ENCODE measurements at places on chromosomes 11 and 22.

DNA sequence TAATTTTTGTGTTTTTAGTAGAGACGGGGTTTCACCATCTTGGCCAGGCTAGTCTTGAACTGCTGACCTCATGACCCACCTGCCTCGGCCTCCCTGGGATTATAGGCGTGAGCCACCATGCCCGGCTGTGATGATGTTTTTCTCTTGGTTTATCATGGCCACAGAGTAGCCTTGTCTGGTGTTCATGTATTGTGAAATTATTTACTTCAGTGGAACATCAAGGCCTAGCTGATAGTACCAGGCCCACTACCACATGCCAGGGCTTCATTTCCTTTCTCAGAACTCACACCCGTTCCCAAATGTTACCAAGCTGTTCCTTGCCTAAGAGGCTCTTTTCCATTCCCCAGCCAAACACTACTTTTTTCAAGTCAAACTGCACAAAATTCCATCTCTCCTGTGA is 6.1 kb upstream of the DDB2 start:
- no peak for DNase-seq

GRCh38 chr22:28246397-28246796 is 327.3 kb upstream of the PITPNB start:
- no peak for DNase-seq

GRCh38 chr11:9982796-9983579 is 311.0 kb downstream of the SBF2 start:
- DNase-seq = no peak

DNA sequence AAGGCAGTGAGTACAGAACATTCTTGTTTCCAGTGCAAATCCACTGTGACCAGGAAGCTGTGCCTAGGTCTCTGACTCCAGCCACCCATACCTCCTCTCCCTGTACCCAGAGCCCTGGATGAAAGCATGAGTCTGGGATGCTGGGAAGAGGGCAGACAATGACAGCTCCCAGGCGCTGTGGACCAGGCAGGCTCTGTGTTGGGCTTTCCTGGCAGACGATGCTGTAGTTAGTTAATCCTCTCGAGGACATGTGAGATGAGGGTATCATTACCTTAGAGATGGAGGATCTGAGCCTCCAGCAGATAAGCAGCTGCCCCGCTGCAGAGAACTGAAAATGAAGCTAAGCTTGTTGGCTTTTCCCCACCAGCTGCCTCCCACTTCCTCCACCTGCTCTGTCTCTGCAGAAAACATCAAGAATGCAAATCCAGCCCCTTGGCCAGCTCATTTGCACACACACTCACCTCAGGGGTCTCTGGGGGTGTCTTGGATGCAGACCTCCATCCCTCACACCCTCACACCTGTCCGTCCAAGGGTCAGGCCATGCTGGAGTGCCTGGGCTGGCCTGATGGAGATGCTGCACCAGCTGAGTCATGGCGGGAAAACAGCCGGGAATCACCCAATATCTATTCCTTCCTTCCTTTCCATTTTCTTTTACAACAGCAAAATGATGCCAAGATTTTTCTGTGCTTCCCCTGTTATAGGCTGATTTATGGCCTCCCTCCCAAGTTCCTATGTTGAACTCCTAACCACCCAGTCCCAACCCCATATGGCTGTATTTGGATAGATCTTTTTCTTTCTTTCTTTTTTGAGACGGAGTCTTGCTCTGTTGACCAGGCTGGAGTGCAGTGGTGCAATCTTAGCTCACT is 94.9 kb upstream of the SEPTIN5 start:
- DNase-seq = peak; percentile 43

GRCh38 chr11:120712881-120713280 is 201.3 kb downstream of the GRIK4 start:
- DNase-seq = no peak

GRCh38 chr11:59261150-59261549 is 48.4 kb upstream of the MPEG1 start:
- DNase-seq = no peak

DNA sequence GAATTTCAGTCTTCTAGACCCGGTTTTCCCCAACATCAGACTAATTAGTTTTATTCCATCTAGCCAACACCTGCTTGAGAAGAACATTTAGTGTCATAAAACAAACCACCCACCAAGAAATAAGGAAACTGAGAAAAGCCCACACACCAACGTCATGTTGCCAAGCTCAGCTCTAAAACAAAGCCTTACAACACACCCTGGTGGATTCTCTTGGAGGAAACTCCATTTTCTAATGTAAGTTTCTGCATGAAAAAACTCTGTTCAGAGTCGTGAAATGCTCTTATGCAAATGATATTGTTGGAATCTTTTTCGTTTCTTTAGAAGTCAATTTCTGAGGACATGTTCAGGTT is 105.0 kb upstream of the RAG2 start:
- no peak for DNase-seq

DNA sequence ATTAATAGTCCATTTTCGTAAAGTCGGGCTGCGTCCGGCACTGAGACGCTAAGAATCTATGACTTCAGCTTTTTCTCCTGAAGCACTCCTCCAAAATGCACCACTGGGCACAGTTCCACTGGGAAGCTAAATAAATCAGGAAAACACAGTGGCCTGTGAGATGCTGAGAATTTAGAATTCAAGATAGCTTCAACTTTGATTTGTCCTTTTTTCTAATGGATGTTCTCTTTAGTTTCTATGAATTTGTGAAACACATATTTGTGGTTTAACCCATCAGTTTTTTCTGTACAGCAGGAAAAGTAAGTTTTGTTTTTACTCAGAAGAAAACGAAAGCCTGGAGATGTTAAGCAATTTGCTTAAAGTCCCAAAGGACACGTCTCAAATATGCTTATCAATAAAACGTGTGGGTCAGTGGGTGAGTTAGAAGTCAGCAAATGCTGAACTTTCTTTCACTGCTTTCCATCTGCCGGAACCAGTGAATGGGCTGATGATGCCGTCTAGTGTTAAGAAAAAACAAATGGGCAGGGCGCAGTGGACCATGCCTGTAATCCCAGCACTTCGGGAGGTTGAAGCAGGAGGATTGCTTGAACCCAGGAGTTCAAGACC is 40.7 kb upstream of the CLMP start:
- DNase-seq = no peak

Data from osteoblast (primary cell).